ENCODE measurements at places on chromosomes 2 and 18.

- DNase-seq: no peak
Observed at GRCh38 chr2:132497591-132497990, 81.0 kb downstream of the GPR39 start.

DNA sequence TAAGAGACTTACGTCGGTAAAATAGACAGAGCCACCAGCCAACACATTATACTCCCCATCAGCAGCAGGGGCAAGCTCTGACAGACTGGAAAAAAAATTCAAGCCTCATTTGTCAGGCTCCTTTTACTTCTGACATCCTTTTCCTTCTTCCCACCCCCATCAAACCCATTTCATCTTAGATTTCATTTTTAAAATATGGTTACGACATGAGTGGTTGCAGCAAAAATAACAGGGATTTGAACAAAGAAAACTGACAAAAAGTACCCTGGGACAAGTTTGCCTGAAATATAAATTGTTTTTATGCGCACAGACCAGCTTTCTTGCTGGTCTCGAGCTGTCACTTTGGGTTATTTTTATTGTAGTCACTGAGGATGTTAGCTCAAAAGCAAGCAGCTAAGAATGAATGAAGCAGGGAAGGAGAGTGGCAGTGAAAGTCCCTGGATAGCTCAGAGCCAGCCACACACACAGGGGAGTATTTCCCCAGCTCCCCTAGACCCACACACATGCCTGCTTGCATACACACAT is 30.7 kb upstream of the LINC00305 start:
- DNase-seq: no peak

DNA sequence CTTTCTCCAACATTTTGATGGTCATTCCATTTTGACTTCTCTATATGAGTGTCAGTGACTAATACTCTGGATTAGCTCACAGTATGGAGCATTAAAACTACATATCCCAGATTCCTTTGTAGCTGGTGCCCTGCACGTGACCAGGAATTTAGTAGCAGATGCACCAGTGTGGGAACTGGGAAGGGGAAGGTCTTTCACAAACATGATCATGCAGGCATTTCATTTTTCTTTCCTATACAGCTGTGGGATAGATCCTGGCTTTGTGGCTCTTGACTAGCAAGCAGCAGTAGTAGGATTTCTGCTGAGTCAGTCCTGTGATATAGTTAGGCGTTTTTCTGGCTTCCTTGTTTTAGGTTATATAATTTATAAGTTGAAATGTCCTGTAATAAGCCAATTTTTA is 971.0 kb upstream of the CDH2 start:
- DNase-seq: no peak

DNA sequence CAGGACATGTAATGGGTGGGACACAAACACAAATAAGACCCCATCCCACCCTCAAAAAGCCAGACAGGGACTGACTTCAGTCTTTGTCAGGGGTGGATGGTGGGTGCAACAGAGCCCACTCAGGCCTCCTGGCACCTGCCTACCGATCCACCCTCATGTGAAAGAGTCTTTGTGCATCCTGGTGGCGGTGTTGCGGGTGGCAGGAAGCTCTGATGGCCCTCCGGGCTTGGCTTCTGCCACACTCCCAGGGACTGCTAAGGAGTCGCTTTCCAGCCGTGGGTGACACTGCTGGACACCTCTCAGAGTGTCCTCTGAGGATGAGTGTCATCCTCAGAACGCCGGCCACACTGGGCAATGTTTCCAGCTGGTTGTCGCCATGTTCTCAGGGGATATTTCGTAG is 92.6 kb downstream of the LDLRAD4 start:
- DNase-seq: no peak

DNA sequence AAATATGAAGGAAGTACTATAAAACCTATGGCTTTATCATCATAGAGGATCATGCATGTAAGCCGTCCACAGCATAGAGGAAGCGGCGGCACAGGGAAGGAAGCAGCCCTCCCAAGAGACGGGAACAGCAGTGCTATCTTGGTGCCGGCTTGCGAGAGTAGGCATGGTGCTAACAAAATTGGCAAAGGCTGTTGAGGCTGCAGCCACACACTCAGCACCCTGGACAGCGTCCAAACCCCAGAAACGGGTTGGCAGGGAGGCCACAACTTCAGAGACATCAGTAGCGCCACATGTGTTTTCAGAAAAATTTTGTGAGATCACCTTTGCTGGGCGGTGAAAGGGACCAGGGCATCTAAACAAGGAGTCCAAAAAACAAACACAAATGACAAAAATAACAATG is 37.7 kb downstream of the NETO1 start:
- DNase-seq: no peak

DNA sequence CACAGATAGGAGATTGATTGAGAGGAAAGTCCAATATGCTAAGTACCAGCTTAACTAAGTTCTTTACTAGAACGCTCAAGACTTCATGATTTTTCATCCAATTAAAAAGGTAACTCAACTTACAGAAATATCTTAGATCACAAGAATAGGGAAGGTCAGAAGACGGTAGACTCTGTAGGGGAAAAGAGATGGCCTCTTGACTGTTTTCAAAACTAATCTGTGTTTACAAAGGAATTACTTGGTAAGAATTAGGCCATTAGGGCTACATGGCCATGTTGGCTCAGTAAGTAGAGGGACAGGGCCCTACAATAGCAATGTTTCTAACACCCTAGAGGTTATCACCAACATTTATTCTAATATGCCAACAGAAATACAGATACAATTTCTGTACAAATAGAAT is 172.7 kb upstream of the ZFP36L2 start:
- no peak for DNase-seq

GRCh38 chr2:121722479-121722878 is 14.2 kb downstream of the NIFK start:
- no peak for DNase-seq

- no peak for DNase-seq
Observed at GRCh38 chr2:229611360-229611759, 103.0 kb downstream of the DNER start.

GRCh38 chr2:203782262-203782976 is 76.0 kb downstream of the CD28 start:
- DNase-seq: peak; percentile 21

DNA sequence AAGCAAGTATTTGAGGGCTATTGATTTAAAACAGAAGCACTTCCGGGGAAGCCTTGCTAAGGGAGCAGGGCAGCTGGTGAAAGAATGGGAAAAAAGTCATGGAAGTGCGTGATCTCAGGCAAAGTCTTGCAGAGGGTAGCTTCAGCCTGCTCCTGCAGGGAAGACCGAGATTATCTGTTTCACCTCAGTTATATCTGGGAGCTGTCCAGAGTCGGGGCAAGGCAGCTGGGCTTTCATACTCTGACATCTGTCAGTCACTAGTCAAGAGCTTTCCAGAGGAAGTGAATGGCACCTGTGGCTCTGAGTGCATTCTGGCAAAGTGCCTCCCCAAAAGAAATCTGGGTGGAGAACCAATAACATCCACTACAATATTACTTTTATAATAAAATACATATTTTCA is 8.7 kb downstream of the NXPH2 start:
- no peak for DNase-seq

DNA sequence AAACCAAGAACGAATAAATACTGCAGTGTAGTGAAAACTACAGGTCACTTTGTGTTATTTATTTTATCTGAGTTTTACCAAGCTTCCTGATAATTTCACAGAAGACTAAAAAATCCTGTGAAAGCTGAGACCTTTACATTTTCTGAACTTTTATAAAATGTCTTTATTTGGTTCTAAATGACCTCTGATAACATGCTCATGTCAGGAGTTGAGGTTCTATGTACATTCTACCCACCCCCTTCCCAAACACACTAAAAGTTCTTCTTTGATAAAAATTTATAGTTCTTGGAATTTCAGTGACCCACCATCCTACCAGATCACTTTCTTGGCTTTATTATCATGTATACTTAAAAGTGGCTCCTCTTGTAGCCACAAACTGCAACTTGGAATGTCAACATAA is 463.1 kb downstream of the PIK3C3 start:
- DNase-seq: no peak

DNA sequence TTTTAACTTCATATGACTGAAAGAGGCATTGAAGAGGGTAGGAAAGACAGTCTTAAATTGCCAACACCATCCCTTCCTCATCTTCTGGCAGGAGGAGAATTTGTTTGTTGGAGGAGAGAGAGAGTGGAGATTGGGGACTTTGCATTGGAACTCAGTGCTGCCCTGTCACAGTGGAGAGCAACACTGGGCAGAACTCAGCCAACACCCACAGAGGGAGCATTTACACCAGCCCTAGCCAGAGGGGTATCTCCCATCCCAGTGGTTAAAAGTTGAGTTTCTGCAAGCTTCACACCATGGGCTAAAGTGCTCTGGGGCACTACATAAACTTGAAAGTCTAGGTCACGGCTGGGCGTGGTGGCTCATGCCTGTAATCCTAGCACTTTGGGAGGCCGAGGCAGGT is 174.1 kb downstream of the ANKRD30B start:
- no peak for DNase-seq

GRCh38 chr2:188984065-188984491 is 9.9 kb downstream of the COL3A1 start:
- DNase-seq: no peak

DNA sequence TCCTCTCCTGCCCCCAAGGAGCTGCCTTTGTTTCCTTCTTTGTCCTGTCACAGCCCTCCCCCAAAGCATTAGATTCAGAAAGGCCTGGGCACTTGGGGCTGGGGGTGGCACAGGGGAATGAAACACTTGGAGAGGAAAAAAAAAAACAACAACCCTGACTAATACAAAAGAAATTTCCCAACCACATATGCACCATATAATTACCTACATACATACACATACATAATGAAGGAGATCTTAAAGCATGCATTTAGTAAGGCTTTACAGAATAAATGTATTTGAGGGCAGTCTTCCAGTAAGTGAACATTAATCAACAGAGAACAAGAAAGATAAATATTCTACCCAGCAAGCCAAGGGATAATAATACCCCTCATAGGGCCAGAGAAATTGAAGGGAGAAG is 70.0 kb upstream of the PPP1CB start:
- DNase-seq: no peak

GRCh38 chr2:172488556-172488955 is 61.2 kb downstream of the ITGA6 start:
- DNase-seq: no peak

DNA sequence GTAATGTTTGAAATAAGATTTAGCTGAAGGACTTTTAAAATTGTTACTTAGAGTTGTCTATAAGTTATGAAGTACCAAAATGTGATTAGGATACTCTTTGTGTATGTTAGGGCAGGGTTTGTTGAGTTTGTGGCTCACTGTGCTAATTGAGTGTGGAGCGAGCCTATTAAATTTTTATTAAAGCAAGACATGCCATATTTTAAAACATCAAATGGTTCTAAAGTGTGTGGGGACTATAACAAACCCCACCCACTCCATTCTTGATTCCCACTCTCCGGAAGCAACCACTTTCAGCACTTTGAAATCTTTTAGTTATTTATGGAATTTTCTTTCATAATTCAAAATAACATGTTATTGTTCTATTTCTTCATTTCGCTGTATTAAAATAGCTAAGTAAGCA is 1.8 kb downstream of the HNMT start:
- DNase-seq: no peak

DNA sequence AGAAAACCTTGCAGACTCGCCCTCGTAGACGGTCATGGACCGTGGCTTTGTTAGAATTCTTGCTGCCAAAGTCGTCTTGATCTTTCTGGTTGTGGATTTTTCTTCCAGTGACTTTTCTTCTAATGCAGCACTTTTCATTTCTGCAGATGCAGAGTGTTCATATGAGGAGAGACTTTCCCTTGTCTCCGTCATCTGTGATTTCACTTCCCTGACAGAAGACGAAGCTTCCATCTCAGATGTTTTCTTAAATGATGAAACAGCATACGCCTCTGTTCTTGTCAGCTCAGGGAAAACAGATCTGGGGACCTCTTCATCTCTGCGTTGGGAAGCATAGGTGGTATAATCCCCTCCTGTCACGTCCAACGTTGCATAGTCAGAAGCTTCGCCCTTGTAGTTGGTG is 50.9 kb downstream of the PLEKHA3 start:
- no peak for DNase-seq

DNA sequence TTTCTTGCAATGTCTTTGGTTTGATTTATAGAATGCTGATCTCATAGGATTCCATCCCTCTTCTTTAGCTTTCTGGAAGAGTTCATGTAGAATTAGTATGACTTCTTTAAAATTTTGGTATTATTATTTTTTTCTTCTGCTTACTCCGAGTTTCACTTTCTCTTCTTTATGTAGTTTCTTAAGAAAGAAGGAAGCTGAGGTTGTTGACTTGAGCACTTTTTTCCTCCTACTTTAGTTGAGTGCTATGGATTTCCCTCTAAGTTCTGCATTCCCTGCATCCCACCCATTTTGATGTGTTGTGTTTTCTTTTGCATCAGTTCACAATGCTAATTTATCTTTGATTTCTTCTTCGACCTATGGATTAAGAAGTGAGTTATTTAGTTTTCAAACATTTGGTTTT is 78.9 kb upstream of the SPRED2 start:
- DNase-seq: no peak

DNA sequence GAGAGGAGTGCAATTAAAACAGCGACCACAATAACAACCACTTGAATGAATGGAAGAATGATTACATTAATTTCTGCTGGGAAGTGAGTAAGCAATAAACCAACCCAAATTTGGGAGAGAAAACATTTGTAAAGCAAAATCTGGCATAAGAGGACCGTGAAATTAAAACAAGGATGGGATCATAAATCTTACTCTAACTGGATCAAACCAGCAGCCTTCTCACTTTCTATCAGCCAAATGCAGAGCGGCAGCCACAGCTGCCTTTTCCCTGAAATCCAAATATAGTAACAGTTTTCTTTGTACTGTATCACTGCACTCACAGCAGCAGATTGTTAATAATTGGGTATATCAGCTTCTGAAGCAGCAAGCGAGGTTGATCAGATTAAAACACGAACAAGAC is 245.2 kb upstream of the REG3G start:
- DNase-seq: no peak

DNA sequence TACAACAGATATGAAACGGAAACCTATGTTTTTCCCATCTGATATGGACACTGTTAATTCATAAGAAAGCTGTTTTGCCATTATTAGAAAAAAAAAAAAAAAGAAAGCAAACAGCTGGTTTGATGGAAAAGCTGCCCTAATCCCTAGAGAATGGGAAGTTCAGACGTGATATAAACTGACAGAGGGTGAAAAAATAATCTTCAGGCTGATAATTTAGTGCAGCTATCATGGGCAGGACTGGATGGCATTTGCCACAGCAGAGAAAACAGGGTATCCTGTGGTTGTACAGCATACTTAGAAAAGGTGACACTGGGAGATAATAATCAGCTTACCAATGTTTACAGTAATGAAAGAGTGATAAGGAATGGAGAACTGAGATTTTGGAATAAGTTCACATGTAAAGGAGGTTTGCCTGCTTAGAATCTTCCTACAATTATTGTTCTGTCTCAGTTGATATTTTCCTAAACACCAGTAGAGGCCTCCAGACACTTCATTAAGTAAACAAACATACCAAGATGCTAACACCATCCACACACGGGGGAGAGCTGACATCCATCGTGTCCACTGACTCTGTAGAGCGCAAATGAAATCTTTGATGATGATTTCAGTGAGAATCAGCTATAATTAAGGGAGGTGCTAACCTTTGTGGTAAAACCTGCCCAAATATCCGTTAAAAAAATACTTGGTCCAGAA is 211.6 kb upstream of the MMADHC start:
- no peak for DNase-seq

GRCh38 chr18:35956226-35956625 is 16.3 kb upstream of the RMP24 start:
- no peak for DNase-seq
